ENCODE measurements at places on chromosomes 4 and X.

- no peak for DNase-seq
These were observed 98.0 kb downstream of the CDS1 start for GRCh38 chr4:84680956-84681355.

DNA sequence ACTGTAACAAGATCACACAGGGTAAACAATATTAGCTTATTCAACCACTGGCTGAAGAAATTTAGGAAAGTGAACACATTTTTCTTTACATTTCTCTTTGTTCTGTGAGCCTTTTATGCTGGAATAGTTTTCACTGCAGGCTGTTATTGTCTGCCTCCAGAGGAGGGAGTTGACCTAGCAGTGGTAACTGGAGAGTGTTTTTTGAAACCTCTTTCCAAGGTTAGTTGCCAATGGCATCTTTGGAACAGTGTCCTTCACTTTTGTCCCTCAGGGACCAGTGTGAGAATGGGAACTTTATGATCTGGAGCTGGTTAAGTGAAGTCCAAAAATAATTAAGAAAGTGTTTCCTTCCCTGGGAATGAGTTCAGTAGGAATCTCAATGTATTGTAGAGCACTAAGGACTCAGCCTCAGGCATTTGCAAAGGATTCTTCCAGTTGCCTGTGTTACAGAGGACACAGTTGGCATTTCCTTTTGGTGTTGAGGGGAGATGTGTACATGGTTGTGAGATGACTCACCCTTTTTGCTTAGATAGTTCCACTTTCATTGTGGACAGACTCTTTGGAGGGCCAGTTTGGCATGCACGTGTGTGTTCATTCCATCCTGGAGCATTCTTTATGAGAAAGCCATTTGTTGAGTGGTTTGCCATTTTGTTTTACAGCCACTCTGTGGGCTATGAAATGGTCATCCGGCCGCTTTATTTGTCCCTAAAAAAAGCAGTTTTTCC is 61.3 kb downstream of the AR start:
- peak; percentile 33 for DNase-seq

GRCh38 chr4:119659576-119659975 is 31.0 kb upstream of the PDE5A start:
- DNase-seq = no peak

DNA sequence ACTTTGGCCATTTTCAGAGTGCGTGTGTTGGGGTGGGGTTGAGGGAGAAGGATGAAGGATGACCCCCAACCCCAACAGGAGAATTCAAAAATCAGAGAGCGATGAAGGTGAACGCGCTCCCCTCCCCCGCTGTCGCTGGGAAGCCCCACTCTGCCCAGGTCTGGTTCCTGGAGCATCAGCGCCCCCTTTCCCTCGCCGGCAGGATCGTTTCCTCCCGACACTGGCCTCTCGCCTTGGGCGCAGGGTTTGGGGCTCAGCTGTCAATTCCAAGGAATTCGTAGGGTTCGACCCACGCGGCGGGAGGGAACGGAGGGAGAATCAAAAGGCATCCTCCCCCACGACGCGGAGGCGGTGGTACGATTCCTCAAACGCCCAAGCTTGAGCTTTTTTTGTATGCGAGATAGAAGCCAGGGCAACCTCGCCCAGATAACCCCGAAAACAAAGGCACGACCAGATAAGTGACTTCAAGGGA is 1.0 kb upstream of the PDGFRA start:
- DNase-seq = no peak

DNA sequence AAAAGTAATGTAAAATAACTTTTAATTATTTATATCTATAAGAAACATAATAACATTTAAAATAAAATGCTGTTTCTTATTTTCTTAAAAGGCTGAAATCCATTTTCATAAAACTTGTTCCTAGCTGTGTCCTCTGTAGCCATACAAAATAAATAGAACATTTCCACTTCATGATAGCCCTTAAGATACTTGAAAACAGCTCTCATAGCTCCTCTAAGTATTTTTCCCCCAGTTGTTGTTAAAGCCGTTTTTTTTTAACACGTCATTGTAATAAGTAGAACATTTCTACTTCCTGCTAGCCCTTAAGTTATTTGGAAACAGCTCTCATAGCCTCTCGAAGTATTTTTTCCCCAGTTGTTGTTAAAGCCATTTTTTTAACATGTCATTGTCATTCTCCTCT is 97.3 kb upstream of the SOX3 start:
- DNase-seq = no peak

DNA sequence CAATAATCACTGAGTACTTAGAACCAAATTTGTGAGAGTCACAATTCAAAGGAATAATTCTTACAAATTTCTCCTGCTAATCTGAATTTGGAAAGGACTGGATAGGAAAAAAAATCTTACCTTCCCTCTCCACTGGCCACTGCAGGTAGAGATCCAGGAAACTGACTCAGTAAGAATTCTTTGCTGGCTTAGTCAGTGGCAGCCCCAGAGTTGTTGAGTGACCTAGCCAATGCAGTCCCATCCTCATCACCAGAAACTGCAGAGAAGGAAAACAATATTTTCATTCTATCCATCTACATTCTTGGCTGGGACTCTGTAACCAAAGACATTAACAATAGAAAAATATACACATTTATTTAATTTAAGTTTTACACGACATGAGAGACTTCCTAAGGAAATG is 572.0 kb downstream of the ADGRL3 start:
- no peak for DNase-seq

Measured in keratinocyte (primary cell).